K562 (cell line): ENCODE measurements at places on chromosomes 7 and 10. TPM values are rescaled to one million over a fixed set of nuclear protein-coding genes. Genes with fewer than 3 reads are reported as not detected.

DNA sequence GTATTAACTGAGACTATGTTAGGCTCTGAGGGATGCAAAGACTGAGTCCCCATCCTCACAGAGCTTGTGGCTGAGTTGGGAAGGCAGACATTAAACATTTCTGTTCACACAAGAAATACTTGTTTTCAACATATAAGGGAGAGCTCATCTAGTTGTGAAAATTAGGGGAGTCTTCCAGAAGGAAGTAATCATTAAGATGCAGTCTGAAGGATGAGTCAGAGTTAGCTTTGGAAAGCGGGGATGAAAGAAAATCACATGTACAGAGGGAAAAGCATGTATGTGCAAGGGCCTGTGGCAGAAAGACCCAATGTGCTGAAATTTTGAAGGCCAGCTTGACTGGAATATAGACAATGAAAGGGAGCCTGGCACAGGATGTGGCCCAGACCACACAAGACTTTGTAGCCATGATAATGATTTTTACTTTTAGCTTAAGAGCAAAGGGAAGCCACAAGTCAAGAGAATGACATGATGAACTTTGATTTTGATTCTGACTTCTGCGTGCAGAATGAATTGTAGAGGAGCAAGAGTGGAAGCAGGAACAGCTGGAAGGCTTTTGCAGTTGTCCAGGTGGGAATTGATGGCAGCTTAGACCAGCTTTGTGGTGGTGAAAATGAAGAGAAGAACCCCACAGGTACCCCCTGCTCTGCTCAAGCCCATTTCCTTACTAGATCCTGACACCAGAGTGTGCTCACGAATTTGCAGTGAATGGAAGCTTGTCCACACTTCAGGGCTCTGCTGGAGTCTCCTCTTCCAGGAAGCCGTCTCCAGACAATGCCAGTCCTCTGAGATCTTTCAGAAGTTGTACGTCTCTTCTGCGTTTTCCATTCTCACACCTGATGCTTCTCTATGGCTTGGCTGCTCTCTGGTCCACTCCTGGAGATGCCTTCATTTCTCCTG lies 115.6 kb downstream of the ATXN7L1 start:
- DNase-seq, result no peak

- no peak for DNase-seq
Measured at GRCh38 chr7:27647046-27647445, 15.6 kb downstream of the HIBADH start.

GRCh38 chr7:159108491-159108890 lies 36.2 kb downstream of the VIPR2 start:
- DNase-seq, result no peak

GRCh38 chr10:70762441-70763175 lies 22.6 kb downstream of the TBATA start:
- no peak for DNase-seq

GATA3 gene
- 0.24 and 0.25 TPM in 2 replicates for total RNA-seq
